ENCODE measurements at places on chromosomes 13 and 19.

GRCh38 chr13:102402290-102402689 lies 442 bp upstream of the FGF14 start:
- peak; percentile 32 for DNase-seq

- DNase-seq: peak; percentile 72
These were observed 48.9 kb upstream of the PABPC3 start for GRCh38 chr13:25046985-25047511.

DNA sequence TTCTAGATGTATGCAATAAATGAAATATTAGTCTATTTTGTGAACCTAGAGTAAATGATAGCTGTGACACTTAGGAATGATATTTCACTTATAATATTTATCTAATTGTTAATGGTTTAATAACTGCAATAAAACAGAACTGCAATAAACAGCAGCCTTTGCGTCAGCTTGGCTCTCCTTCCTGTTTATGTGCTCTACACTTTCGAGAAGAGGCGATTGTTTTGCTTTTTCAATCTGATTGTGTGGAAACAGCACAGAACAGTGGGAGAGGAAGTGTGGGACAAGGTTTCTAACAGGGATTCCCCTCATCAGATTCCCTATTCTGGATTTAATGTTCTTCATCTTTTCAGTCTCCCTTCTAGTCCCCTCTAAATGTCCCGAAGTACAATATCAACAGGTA lies 17.3 kb upstream of the TRPC4 start:
- DNase-seq: no peak

GRCh38 chr13:80386002-80386401 lies 45.1 kb upstream of the SPRY2 start:
- DNase-seq: no peak

- peak; percentile 66 for DNase-seq
These were observed 732 bp upstream of the C2CD4C start for GRCh38 chr19:409516-410242.

DNA sequence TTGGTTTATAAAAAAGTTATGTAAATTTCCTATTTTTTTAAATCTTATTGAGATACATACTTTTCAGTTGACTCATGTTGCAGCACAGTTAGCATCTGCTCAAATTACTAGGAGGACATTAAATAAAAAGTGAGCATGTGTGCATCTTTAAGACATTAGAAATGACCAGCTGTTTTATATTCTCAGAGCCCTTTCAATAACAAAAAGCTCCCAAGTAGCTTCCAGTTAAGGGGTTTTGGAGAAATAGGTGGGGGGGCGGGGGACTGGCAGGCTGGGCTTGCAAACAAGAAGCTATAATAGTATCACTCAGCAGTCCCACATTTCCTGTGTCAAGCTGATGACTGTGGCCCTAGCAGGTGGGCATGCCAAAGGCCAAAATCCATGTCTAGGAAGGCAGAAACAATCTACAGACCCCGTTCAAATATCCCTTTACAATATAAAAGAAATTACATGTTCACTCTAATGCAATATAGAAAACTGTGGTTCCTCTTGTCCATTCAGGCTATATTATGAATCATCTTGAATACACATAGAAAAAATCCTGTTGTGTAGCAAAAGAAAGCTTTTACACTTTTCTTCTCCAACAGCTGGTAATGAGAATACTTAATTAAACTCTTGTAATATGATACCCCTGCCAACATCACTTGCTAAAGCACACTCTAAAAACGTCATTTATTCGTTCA lies 1713.2 kb upstream of the SLC10A2 start:
- DNase-seq: no peak

DNA sequence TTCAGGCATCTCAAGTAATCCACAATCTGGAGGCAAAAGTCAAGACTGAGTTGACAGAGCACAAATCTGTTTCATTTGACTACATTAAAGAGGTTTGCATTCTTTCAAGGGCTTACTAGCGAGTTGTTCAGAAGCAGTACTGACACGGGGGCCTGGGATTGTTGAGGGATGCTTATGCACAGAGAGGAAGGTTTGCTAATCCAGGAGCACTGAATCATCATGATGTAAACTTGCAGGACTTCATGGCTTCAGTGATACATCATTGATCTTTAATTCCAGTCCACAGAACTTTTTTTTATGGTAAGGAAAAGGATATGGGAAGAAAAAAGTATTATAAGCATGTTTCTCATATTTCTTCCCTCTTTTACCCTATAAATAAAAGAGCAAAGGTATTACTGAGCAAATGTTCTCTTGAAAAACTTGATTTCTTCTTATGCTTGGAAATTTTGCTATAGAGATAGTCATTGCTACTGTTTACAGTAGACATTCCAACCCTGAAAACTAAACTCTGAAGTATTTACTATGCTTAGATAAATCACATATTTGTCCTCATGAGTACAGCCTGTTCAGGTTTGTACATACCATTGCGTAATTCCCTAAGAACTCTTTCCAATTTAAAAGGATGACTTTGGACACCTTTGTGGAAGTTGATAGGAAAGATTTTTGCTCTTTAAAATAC lies 65.8 kb upstream of the KPNA3 start:
- DNase-seq: no peak

GRCh38 chr13:65401315-65401714 lies 1828.8 kb downstream of the PCDH9 start:
- no peak for DNase-seq

GRCh38 chr13:113887700-113888201 lies 23.9 kb upstream of the GAS6 start:
- no peak for DNase-seq

GRCh38 chr13:43483930-43484329 lies 302.8 kb downstream of the ENOX1 start:
- DNase-seq: no peak

DNA sequence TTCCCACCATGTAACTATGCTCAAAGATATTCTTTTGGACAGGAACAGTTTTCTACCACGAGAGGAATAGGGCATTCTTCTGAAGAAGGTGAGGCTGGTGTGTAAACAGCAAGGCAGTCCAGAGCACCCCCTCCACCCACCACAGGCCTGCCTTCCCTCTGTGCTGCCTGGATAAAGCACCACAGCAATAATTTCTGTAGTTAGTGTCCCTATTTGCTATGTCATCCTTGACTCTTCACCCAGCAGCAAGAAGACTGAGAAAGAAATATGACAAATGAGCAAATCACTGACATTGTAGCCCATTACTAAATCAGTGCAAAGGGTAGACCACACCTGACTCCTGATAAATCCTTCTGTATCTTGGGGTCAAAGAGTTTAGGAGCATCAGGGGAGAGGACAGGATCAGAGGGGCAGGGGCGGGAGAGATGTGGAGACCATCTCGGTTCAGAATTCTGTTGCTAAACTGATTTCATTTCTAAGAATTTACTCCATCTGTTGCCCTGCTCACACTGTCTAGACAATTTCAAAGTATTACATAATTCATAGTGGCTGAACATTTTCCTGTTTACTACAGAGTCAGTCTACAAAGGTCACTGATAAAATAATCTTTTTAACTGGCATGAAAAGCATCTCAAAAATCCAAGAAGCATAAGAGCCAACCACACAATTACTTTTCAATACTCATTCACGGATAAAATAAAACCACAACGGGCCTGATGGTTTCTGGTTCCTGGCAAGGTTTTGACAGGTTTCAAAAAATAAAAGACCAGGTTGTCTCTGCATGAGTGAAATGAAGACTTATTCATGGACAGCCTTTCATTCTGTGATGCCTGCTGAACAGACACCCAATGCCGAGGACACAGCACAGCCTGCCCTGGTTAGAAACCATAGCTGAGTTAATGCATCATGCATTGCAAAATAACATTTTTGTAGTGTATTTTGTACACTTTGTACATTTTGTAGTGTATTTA lies 88.4 kb upstream of the IRS2 start:
- no peak for DNase-seq

- DNase-seq: no peak
These were observed 73.0 kb downstream of the IPO5 start for GRCh38 chr13:98026457-98026857.

- DNase-seq: no peak
These were observed 12.9 kb upstream of the ZNF780A start for GRCh38 chr19:40103600-40103999.

DNA sequence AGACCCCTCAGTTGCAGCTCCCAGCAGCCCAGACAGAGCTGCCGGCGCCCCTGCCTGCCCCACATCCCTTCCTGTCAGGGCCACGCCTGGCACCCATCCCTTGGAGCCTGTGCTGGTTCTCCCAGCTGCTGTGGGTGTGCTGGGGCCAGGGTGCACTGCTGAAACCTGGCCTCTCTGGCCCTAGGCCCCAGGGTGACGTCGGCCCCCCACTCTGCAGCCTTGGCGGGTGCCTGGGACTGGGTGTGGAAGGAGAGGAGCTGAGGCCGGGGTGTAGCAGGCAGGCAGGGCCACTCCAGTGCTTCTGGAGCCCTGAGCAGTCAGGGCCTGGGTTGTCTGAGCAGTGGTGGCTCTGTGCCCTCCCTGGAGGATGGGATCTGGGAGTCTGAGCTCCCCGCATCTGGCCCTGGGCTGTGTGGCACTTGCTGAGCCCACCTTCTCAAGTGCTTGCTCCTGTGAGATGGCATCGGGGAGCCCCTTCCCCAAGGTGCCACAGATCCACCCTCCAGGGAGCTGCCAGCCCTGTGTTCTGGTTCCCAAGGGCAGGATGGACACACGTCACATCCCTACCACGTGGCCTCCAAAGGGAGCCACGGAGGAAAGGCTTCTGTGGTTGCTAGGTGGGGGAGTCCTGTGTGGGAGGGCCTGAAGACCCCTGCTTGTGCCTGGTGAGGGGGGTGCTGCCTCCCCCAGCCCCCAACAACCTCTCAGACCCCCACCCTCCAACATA lies 5.2 kb downstream of the PLEKHJ1 start:
- DNase-seq: no peak

DNA sequence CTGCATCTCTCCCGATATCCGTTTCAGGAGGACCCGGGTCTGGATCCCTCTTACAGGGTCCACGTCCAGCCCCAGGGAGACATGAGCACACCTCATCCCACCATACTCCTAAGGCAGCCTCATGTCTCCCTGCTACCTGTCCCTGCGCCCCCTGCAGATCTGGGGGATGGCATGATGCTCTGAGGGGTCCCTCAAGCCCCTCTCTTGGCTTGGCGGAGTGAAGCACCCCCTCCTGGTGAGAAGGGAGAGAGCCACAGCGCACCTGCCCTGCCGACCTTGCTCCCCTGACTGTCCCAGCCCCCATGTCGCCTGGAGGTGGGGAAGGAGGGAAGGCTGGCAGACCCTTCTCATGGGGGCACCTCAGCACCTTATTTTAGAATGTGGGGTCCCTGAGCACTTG lies 21.5 kb upstream of the ARHGEF7 start:
- DNase-seq: no peak

GRCh38 chr13:98823442-98823841 lies 71.0 kb upstream of the SLC15A1 start:
- DNase-seq: no peak

DNA sequence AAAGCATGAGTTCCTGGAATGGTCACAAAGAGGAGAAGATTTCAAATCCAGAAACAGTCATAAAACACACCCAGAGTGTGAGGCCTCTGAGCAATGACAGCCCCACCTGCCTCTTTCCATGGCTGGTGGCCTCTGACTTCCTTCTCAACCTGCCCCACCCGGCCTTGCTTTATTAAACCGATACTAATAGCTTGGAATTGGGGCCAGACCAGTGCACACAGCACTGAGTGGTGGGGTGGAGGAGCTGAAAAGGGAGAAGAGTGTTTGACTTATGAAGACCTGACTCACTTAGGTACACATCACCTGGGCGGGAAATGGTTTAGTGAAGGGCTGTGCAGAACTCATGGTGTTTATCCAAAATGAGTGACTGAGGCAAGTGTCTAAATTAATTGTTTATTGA lies 20.7 kb upstream of the CEACAM6 start:
- DNase-seq: no peak

- DNase-seq: no peak
These were observed 46.9 kb downstream of the ABCC4 start for GRCh38 chr13:95254339-95254738.

DNA sequence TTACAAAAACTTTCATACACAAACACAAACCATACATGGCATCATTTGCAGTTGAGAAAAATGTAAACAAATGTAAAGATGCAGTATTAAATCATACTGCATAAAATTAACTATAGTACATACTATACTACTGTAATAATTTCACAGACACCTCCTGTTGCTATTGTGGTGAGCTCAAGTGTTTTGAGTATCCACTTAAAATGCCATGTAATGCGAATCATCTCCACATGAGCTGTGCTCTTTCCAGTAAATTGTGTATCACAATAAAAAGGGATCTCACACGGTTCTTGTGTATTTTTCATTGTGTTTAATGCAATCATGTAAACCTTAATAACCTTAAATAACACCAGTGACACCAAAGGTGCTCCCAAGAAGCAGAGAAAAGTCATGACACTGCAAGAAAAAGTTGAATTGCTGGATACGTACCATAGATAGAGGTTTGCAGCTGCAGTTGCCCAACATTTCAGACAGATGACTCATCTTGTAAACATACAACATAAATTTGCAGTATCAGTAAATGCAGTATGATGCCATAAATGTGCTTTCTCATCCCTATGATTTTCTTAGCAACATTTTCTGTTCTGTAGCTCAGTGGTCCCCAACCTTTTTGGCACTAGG lies 166.6 kb downstream of the RAP2A start:
- no peak for DNase-seq

GRCh38 chr19:4705413-4706131 lies 18.1 kb downstream of the DPP9 start:
- DNase-seq: no peak

DNA sequence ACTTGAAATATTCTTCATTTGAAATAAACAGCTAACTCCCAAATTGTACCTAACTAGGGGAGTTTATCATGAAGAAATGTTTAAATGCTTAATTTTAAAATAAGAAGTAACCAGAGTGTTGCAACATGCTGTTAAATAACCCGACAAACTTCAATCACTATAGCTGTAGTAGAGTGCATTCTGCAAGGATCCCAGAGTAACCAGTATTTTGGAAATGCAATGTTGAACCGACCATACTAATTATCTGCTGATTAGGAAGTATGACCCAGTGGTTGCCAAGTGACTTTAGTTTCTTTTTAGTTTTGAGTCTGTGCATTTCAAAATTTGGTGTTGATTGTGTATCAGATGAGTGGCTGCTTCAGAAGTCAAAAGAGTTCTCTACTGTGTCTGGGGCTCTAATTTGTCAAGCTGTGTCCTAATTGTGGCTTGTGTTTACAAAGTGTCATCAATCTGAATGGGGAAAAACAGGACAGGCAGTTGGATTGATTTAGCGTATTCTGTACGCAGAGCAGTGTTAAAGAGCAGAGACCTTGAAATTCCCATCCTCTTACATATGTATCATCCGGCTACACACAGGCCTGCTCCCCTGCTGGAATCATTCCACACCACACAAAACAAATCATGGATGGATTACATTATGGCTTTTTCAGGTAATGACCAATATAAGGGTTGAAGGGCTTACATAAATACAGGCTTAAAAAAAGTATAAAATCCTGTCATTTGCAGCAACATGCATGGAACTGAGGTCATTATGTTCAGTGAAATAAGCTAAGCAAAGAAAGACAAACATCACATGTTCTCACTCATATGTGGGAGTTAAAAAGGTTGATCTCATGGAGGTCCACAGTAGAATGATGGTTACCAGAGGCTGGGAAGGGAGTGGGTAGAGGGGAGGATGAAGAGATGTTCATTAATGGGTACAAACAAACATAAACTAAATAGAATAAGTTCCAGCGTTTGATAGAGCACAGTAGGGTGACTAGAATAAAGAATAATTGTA lies 351.5 kb downstream of the KLF12 start:
- no peak for DNase-seq
